ENCODE measurements at places on chromosomes 6 and 20. TPM values are rescaled to one million over a fixed set of nuclear protein-coding genes. Genes with fewer than 3 reads are reported as not detected.

Gene CAGE1
- 0.17 TPM for total RNA-seq

Gene JAG1
- total RNA-seq, result 51.5 TPM

Gene RAET1E
- total RNA-seq, result not detected

Gene HDGFL1
- not detected for total RNA-seq

Gene C20orf202
- total RNA-seq, result 1.4 TPM

- no peak for DNase-seq
- no peak overlapping the region for H3K27ac ChIP-seq
- no peaks in the 10 kb centered on the region for H3K36me3 ChIP-seq
- H3K27me3 ChIP-seq, result peaks cover 49% of the 10 kb centered on the region
- no peak overlapping the region for H3K4me3 ChIP-seq
Measured at GRCh38 chr6:71887744-71888230, 1.4 kb downstream of the RIMS1 start.

- DNase-seq, result no peak
- H3K4me1 ChIP-seq, result no peaks in the 10 kb centered on the region
- H3K4me3 ChIP-seq, result no peak overlapping the region
- H3K27me3 ChIP-seq, result no peaks in the 10 kb centered on the region
Measured at GRCh38 chr6:72939004-72939403, 286.3 kb downstream of the KHDC1L start.

- no peaks in the 10 kb centered on the region for H3K36me3 ChIP-seq
- DNase-seq, result no peak
- peaks cover 25% of the 10 kb centered on the region for H3K27me3 ChIP-seq
Measured at GRCh38 chr6:11042750-11043377, 1.2 kb downstream of the ELOVL2 start.

DNA sequence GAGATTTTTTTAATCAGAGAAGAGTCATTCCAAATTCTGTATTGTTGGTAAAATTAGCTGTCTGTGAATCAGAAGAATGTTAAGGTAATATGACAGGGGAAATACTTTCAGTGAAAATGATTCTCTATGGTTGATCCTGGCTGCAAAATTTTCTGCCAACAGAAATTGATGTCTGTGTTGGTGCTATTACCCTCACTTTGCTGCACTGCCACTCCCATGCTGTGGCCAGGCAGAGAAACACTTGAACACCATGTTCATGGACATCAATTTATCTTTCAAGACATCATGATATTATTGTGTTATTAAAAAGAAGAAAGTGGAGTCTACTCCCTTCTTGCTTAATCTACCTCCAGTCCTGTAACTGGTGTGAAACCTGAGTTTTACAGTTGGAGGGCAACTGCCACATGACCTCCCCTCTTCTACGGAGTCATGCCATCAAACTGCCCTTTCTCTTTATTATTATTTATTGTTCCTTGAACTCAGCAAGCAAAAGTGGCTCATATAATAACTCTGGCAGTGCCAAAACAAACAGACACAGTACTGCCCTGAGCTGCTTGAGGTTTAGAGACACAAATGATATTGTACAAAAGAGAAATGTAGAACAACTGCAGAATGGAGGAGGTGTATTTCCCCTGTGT, 288.0 kb upstream of the JAG1 start:
- H3K27ac ChIP-seq, result no peak overlapping the region
- H3K4me3 ChIP-seq, result no peak overlapping the region
- no peaks in the 10 kb centered on the region for H3K36me3 ChIP-seq
- DNase-seq, result no peak
- H3K4me1 ChIP-seq, result no peaks in the 10 kb centered on the region
- no peaks in the 10 kb centered on the region for H3K27me3 ChIP-seq
